Caudate nucleus (tissue), 63 donors: ENCODE measurements at places on chromosomes 13 and 19.

- DNase-seq: no peak
Observed at GRCh38 chr13:68927387-68928026, 1180.1 kb upstream of the ATXN8OS start.

- no peak for DNase-seq
Observed at GRCh38 chr13:49977992-49978391, 18.9 kb upstream of the TRIM13 start.

GRCh38 chr13:98083936-98084335 lies 59.0 kb upstream of the FARP1 start:
- DNase-seq: no peak

GRCh38 chr13:100542826-100543156 lies 45.8 kb downstream of the GGACT start:
- no peak for DNase-seq

- DNase-seq: no peak
Observed at GRCh38 chr19:32219881-32220472, 125.4 kb upstream of the ZNF507 start.

GRCh38 chr19:41253660-41254059 lies 10.5 kb upstream of the HNRNPUL1 start:
- no peak for DNase-seq
